NCI-H82 (cell line): ENCODE measurements at places on chromosomes 12 and 14.

- no peak for DNase-seq
Observed at GRCh38 chr14:55349565-55349964, 62.1 kb downstream of the ATG14 start.

DNA sequence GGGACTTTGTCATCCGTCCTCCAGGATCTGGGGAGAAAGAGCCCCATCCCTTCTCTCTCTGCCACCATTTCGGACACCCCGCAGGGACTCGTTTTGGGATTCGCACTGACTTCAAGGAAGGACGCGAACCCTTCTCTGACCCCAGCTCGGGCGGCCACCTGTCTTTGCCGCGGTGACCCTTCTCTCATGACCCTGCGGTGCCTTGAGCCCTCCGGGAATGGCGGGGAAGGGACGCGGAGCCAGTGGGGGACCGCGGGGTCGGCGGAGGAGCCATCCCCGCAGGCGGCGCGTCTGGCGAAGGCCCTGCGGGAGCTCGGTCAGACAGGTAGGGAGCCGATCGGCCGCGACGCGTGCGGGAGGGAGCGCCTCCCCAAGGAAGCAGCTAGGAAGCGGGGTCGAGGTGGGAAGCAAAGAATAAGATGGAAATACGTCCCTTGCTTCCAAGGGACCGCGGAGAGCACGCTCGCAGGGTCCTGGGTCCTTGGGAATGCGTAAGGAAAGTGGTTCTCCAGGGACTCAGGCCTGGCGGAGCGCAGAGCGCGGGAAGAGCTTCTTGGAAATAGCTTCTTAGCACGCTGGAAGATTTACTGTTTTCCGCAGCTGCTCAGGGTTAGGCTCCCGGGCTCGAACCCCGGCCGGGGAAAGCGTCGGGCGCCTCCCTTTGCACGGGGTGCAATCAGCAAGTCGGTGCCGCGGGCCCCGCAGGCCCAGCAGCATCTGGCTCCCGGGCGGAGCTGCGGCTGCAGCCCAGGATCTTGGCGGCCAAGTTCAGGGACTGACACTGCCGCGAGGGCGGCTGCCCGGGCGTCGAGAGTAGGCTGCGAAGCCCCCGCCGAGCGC is 457 bp downstream of the SOCS2 start:
- DNase-seq = no peak

GRCh38 chr12:13702381-13702780 is 279.0 kb downstream of the GRIN2B start:
- DNase-seq = peak; percentile 25

- no peak for DNase-seq
Observed at GRCh38 chr12:113905829-113906228, 60.3 kb downstream of the RBM19 start.

- no peak for DNase-seq
Observed at GRCh38 chr12:34397591-34398365, 375.5 kb downstream of the ALG10 start.

GRCh38 chr12:15861404-15861803 is 20.8 kb upstream of the STRAP start:
- no peak for DNase-seq

DNA sequence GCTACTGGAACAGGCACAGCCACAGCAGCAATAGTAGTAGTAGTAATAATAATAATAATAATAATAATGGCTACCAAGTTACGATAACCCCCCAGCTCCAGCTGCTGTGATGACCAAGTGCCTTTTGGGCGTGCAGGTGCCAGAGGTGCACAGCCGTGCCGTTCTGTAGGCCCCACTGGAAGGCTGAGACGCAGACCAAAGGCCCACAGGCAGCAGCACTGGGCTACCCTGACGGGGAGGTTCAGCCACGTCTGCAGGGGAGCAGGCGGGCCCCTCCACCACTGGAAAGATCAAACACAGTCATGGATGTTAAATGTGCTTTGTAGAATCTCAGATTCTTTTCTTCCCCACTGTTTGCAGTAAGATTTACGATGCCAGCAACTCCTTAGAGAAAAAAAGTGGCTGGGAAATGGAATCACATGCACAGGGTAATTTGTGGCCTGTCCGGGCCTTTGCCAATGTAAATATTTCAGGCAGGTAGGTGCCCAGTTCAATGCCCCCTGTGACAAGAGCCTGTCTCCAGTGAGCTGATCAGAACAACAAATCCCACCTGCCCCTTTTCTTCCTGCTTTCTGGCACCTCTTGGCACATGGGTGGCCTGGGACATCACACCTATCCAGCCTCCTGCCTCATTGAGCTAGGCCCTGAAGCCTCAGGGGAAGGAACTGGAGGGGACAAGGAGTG is 32.6 kb downstream of the CCDC85C start:
- no peak for DNase-seq

DNA sequence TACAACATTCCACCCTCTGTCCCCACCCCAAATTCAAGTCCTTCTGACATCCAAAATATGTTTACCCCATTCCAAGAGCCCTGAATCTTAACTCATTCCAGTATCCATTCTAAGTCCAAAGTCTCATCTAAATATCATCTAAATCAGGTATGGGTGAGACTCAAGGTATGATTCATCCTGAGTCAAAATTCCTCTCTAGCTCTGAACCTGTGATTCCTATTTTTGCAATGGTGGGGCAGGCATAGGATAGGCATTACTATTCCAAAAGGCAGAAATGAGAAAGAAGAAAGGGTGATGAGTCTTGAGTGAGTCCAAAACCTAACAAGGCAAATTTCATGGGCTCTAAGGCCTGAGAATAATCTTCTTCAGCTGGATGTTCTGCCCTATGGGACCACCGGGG is 140.3 kb upstream of the FAR2 start:
- DNase-seq = no peak

DNA sequence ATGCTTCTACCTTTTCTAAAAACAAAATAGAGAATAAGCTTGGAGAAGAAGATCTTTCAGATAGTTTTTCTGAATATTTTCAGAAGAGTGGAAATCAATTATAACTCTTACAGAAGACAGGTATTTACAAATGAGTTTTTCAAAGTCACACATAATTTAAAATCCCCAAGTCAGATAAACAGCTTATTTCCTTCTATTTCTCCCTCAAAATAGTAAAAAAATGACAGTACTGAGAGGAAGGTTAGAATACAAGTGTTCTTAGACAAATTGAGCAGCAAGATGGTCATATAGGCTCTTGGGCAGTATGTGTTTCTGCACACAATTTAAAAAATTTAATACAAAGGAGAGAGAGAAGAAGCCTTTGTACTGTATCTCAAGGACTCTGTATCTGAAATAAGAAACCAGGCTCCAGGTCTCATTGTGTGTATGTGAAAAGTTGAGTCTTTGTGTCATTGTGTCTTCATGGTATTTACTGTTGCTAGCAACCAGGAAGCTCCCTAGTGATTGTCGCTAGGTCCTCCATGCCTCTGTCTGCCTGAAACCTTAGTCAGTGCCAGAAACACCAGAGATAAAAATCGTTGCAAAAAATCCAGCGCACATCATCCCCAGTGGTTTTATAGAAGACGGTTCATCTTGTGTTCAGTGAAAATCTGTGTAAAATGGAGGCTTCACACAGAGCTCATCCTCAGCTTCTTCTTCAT is 12.9 kb upstream of the TUBA1A start:
- peak; percentile 30 for DNase-seq

DNA sequence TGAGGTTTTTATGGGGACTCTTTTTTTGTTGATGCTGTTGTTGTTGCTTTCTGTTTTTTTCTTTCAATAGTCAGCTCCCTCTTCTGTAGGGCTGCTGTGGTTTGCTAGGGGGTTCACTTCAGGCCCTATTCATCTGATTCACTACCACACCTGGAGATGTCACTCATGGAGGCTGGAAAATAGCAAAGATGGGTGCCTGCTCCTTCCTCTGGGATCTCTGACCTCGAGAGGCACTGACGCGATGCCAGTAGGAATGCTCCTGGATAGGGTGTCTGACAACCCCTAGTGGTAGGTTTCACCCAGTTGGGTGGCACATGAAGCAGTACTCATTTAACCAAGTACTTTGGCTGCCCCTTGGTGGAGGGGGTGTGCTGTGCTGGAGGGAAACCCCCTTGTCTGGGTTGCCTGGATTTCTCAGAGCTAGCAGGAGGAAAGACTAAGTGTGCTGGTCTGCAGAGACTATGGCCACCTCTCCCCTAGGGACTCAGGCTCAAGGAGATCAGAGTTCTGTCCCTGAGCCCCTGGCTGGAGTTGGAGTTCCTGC is 745.5 kb downstream of the TMTC2 start:
- no peak for DNase-seq

GRCh38 chr12:3661028-3661427 is 91.9 kb downstream of the CRACR2A start:
- DNase-seq = no peak

- DNase-seq = no peak
Observed at GRCh38 chr14:94021001-94021400, 5.1 kb upstream of the OTUB2 start.

GRCh38 chr14:99349721-99350495 is 77.9 kb upstream of the BCL11B start:
- no peak for DNase-seq

- DNase-seq = no peak
Observed at GRCh38 chr12:104263026-104263425, 40.5 kb upstream of the EID3 start.

- DNase-seq = no peak
Observed at GRCh38 chr14:68951035-68951797, 27.9 kb downstream of the ACTN1 start.
